Brain microvascular endothelial cell (primary cell): ENCODE measurements at places on chromosomes 1 and 21.

DNA sequence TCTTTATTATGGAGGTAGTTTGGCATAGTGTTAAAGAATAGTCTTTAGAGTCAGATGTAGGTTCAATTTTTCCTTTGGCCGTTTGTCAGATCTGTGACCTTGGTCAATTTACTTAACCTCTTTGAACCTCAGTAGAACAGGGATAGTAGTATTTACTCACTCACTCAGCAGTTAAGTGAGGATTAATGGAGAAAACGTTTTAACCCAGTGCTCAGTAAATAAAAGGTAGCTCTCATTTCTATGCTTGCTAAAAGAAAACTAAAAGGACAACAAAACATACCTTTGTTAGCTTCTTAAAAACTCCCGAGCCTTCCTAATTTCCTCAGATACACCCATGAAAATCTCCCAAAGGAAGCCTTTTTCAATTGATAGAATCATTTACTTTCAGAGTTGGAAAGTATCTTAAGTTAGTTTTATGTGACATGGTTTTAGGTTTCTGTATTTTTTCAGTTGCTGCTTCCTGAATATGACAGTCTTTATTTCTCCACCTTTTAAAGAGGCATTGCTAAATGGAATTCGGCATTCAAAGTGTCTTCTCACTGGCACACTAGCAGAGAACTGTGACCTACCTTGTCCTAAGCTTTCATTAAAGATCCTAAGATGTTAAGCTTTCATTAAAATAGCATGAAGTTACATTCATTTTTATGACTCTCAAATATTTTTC is 7.8 kb downstream of the ABCD3 start:
- DNase-seq: no peak

- DNase-seq: no peak
Measured at GRCh38 chr1:43729816-43730463, 22.6 kb downstream of the ST3GAL3 start.

DNA sequence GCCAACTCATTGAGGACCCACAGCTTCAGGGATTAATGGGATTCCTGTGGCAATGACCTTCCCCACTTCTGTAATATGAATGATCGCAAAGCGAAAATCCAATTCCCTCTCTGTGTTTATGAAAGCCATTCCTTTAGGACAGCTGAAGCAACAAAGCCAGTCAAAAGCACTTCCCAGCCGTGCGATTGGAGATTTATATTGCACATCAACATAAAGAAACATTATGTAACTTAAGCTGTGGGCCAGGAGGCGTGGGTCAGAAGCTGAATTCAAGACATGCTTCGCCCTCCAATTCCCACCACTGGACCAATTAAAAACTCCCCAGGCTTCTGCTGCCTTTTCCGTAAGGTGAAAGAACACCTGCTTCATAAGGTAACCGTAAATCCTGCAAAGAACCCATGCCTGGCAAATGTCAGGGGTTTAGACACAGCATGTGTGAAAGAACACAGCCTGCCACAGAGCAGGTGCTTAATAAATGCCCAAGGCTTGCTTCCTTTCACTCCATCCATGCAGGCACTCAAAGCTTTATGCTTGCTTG is 138.9 kb upstream of the SOD1 start:
- DNase-seq: peak; percentile 40

- no peak for DNase-seq
Measured at GRCh38 chr1:116682641-116683221, 15.2 kb upstream of the IGSF3 start.

DNA sequence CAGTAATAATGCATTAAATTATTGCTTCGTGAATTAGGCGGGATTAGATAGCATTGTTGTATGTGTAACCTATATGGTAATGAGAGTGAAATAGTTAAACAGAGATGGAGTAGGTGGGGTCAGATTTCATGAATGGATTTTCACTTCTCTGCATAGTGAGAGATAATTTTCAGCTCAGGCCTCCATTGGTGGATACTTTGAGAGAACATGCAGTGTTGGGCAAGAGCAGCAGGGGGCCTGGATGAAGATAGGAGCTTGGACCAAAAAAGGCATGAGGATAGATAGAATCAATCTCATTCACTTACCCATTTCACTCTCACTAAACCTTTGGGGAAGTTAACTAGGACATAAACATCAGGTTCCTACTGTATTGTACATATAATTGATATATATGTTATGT is 39.5 kb upstream of the C1orf87 start:
- DNase-seq: no peak

DNA sequence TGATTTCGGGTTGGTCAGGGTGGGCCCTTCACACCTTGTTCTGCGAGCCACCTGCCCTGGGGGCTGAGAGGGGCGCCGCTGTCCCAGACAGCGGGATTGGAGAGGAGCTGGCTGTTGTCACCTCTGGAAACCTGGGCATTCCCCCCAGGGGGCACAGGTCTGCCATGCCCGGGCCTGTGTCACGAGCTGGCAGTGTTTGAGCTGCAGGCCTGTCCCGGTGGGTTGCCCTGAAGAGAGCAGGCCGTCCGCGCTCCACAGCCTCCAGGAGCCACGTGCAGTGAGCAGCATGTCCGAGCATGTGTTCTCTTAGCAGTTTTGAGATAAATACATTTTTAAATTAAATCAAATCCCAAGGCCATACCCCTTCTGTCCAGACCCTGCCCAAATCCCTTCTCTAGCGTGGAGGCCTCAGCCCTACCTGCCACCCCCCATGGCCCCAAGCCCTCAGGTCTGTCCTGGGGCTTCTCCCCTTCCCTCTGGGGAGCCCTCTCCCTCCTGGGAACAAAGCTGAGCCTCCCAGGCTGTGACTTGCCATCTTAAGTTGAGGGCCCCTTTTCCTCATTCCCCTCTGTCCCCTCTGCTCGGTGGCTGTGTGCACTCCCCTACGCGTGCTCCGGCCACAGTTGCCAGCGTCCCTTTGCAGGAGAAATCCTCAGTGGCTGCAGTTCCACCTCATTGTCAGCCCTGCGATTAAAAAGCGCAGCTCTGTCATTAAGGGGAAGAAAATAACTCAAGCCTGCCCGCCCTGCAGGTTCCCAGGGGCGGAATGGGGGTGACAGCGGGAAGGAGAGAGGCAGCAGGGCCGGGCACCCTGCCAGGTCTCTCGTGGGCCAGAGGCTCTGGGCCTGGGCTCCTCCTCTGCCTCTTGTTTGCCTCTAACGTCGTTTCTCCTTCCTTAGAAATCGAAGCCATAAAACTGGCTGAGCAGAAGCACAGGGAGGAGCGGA is 26.6 kb downstream of the SLX9 start:
- DNase-seq: no peak

GRCh38 chr1:93207211-93207610 is 26.7 kb downstream of the CCDC18 start:
- DNase-seq: no peak

DNA sequence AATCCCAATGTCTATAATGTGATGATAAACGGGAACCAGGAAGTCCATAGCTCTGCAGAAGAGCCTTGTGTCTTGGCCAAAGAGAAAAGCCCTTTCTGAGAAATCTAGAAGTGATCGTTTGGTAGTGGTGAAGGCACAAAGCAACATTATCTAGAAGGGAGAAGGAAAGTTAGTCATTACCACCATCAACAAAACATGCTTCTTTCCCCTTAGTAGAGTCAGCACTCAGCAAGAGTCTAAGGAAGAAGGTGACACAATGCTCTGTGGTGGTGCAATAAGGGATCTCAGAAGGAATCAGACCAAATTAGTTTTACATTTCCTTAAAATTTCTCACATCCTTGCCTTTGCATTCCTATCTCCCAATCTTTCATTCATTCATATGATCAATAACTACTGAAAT is 134.4 kb upstream of the PRDX6 start:
- no peak for DNase-seq

- DNase-seq: no peak
Measured at GRCh38 chr1:74470936-74471335, 41.5 kb downstream of the LRRC53 start.

DNA sequence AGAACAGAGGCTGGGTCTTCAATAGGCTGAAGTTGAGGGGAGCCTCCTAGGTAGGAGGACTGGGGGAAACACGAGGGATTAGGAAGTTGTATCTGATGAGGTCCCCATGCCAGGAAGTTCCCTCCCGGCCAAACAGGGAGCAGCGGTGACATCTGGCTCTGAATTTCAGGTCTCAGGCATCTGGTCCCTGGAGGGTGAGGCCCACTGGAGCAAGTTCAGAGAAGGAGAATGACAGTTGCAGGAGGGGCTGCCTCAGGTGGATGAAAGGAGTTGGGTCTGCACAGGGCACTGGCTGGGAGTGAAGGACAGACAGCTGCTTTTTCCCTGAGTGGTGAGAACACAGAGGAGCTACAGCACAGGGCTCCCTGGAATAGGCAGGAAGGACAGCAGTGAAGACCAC is 9.1 kb downstream of the TMEM9 start:
- no peak for DNase-seq

GRCh38 chr1:63601912-63602311 is 8.7 kb downstream of the PGM1 start:
- DNase-seq: no peak

GRCh38 chr1:239995281-239995680 is 96.4 kb upstream of the FMN2 start:
- no peak for DNase-seq

DNA sequence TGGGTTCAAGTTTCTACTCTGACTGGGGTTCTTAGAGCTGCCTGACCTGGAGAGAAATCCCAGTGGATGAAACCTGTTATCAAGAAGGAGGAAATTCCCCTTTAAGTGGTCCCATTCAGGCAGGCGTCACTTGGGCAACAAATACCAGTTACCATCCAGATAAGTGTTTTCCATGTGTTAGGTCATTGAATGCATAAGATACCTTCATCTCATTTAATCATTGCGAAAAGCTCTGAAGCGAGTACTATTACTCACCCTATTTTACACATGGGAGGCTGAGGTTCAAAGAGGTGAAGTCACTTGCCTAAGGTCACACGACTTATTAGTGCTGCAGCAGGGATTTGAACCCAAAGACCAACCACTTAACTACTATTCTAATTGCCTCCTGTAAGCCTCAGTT is 45.5 kb upstream of the RPL11 start:
- no peak for DNase-seq

DNA sequence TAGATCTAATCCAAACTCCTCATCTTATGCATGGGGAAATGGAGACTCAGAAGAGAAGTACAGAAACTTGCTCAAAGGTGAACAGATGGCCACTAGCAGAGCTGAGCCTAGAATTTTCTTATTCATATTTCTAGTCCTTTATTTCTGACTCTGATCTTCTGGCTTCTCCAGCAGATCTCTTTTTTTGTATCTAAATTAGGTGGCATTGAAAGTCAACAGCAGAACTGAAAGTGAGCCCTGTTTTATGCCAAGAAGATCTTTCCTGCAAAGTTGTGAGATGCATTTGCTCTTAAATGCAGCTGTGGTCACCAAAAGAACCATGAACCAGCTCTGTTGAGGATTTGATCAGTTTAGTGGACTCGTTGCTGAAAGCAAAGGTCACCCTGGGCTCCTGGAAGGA is 75.5 kb downstream of the KAZN start:
- DNase-seq: no peak

- DNase-seq: no peak
Measured at GRCh38 chr1:56256153-56257000, 323.0 kb downstream of the PLPP3 start.

- no peak for DNase-seq
Measured at GRCh38 chr1:156750191-156750672, 1.2 kb downstream of the HDGF start.

GRCh38 chr1:202567738-202568137 is 142.5 kb downstream of the SYT2 start:
- no peak for DNase-seq

- no peak for DNase-seq
Measured at GRCh38 chr21:33198346-33199099, 31.2 kb upstream of the IFNAR2 start.

GRCh38 chr1:244319283-244320132 is 132.2 kb downstream of the ADSS2 start:
- peak; percentile 77 for DNase-seq

GRCh38 chr21:14863745-14864210 is 201.0 kb downstream of the NRIP1 start:
- DNase-seq: peak; percentile 29

DNA sequence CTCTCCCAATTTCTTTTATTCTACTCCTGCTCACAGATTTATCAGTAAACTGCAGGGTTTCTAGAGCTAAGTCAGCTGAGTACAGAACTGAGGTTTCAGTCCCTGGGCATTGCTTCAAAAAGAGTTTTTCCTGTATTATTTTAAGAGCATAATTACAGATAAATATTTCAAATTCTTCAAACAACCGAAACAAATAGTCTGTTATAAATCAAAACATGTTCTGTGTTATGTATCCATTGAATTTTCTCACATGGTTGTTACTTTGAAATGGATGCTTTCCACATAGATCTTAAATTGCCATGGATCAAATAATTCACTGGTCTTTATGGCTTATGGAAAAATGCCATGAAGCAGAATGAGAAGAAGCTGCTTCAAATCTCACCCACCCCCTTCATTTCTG is 64.5 kb downstream of the LRRC8C start:
- DNase-seq: no peak

DNA sequence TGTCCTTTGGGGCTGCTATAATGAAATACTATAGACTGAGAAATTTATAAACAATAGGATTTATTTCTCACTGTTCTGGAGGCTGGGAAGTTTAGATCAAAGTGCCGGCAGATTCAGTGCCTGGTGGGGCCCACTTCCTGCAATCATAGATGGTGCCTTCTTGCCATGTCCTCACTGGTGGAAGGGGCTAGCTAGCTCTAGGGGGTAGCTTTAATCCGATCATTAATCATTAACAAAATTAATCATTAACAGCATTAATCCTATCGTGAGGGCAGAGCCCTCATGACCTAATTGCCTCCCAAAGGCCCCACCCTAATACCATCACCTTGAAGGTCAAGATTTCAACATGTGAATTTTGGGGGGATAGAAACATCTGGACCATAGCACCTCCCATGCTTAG is 124.3 kb downstream of the TRABD2B start:
- DNase-seq: no peak

DNA sequence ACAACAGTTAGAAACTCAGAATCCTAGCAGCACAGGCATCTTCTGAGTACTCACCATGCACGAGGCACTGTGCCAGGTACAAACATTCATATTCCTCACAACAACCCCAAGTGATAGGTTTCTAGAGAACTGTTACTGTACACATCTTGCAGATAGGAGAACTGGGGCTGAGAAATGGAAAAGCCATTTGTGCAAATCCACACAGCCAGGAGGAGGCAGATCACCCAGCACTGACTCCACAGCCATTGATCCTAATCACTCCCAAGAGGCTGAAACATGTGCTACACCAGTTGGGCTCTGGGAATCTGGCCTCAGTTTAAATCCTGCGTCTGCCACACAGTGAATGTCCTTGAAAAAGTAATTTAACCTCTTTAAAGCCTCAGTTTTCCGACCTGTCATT is 151.0 kb downstream of the ST6GALNAC5 start:
- no peak for DNase-seq

- no peak for DNase-seq
Measured at GRCh38 chr1:32159189-32159588, 20.3 kb upstream of the TXLNA start.

DNA sequence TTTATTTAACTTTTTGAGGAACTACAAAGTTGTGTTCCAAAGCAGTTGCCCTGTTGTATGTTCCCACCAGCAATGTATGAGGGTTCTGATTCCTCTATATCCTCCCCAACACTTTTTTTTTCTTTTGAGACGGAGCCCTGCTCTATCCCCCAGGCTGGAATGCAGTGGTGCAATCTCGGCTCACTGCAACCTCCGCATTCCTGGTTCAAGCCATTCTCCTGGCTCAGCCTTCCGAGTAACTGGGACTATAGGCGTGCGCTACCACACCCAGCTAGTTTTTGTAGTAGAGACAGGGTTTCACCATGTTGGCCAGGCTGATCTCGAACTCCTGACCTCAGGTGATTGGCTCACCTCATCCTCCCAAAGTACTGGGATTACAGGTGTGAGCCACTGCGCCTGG is 60.4 kb upstream of the ENAH start:
- DNase-seq: no peak

GRCh38 chr1:167304165-167304564 is 83.5 kb downstream of the POU2F1 start:
- no peak for DNase-seq

- DNase-seq: peak; percentile 64
Measured at GRCh38 chr1:205375835-205376545, 19.3 kb upstream of the KLHDC8A start.
